Uterus (tissue), 4 donors: ENCODE measurements at places on chromosomes 4 and X. TPM values are rescaled to one million over a fixed set of nuclear protein-coding genes. Genes with fewer than 3 reads are reported as not detected.

Gene SPANXD
- not detected for total RNA-seq

Gene SHOX
- not detected for total RNA-seq

Gene SYNPO2
- total RNA-seq = 144 TPM

Gene ETDB
- not detected for total RNA-seq

Gene PACRGL
- 30.0 TPM for total RNA-seq

Gene RHOXF2
- total RNA-seq = not detected

Gene ANXA3
- 13.6 TPM for total RNA-seq

Gene VSIG1
- total RNA-seq = 0.37 TPM
